ENCODE measurements at places on chromosomes 7 and 10.

- DNase-seq = no peak
Measured at GRCh38 chr7:100545360-100546128, 6.5 kb downstream of the AGFG2 start.

- DNase-seq = no peak
Measured at GRCh38 chr7:6147627-6148026, 116.5 kb downstream of the ANKRD61 start.

DNA sequence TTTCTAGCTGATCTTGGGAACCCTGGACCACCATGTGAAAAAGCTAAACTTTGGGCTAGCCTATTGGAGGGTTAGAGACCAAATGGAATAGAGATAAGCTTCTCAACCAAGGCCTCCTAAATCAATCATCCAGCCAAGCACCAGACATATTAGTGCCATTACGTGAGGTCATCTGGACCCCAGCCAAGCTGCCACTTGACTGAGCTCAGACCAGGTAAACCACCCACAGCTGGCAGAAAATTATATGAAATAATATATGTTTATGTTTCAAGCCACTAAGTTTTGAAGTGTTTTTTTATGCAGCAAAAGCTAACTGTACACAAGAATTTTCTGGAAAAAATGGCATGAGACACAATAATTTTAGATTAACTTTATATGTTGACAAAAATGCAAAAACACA is 82.6 kb upstream of the PCGF5 start:
- DNase-seq = no peak

DNA sequence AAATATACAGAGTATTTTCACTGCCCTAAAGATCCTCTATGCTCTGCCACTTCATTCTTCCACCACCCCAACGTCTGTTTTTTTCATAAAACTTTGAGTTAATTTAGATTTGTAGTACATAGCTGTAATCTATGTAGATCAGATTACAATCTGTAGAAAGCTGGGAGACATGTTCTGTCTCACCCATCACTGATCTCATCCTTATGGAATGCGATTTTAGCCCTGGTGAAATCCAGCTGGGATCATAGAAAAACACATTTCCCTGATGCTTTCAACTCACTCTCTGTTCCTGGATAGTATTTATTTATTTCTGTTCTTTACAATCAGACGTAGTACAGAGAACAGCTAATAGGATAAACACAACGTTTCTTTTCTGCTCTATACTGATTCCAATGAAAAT is 521.0 kb downstream of the KIF20B start:
- no peak for DNase-seq

DNA sequence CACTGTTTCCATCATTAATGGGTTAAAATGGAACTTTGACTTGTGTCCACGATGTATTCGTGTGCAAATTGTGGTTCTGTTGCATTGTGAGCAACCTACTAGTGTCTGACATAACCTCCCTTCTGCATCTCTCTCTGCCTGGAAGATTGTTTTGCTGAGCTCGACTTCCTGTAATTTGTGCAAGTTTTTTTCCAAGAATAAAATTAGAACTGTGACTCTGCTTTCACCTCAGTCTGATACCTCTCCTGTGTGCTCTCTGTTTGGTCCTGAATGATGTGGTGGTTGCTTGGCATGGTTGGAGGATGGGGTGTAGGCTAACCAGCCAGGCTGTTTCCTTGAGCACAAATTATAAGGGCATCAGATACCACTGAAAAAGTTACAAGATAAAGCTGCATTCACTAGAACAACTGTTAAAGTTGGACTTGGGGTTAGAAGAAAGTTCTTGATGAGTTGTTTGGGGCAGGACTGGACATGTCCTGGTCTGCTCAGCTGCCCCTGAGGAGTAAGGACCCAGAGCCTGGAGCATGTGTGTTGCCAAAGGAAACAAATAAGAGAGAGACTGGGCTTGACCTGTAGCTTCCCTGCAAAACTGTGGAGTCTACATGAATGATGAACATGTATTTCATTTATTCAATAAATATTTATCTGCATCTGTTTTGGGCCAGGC is 1.9 kb upstream of the VOPP1 start:
- no peak for DNase-seq

DNA sequence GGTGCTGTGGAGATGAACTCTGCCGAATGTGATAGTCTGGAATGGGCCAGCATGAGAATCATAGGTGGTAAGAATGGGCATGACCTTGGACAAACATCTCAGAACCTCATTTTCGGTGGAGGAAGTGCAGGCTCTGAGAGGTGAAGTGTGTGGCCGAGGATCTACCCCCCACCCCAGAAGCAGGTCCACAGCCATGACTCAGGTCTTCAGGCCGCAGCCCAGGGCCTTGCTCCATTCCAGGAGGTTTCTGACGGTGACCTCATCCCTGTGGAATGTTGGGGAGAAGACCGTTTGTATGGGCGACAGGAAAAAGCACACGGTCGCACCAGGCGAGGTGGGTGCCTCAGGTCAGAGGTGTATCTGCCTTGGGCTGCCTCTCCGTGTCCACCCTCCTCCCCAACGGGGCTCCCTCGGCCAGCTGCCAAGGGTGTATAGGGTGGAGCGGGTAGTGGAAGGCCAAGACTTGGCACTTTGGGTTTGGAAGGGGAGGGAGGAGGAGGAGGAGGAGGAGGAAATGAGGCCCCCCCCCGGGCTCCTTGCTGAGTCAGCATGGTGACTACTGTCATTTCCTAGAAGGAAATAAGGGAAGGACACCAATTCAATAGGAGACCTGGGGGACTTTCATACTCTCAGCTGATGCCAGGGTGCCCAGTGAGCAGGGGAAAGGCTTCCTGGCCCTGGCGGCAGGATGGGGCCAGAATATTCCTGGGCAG is 168.0 kb upstream of the RHEB start:
- DNase-seq = no peak

Measured in stimulated activated CD8-positive, alpha-beta memory T cell treated with anti-CD3 and anti-CD28 coated beads, Interleukin-7, amount 100 ng/mL, for 1 hour (primary cell).